ENCODE measurements at places on chromosomes 3 and 15. TPM values are rescaled to one million over a fixed set of nuclear protein-coding genes. Genes with fewer than 3 reads are reported as not detected.
A peak's percentile ranks its signal among the peaks of the same experiment; 100 is the strongest.

The RTP3 gene
- not detected for total RNA-seq

DNA sequence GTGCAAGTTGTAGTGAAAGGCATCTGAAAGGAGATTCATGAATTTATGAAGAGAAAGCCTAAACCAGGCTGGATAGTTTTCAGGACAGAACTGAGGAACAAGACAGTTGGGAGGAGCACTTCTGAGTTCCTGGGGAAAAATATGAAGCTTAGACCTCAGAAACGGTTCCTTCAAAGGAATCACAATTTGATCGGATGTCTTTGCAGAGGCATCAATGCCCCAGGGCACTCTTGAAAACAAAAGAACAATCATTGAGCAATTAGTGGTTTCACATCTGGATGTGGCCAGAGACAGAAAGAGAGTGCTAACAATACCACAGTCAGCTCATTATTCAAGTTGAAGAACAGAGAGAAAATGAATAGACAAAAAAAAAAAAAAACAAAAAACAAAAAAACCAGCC lies 86.2 kb downstream of the KLF13 start:
- H3K36me3 ChIP-seq = no peaks in the 10 kb centered on the region
- H3K4me3 ChIP-seq = no peak overlapping the region

DNA sequence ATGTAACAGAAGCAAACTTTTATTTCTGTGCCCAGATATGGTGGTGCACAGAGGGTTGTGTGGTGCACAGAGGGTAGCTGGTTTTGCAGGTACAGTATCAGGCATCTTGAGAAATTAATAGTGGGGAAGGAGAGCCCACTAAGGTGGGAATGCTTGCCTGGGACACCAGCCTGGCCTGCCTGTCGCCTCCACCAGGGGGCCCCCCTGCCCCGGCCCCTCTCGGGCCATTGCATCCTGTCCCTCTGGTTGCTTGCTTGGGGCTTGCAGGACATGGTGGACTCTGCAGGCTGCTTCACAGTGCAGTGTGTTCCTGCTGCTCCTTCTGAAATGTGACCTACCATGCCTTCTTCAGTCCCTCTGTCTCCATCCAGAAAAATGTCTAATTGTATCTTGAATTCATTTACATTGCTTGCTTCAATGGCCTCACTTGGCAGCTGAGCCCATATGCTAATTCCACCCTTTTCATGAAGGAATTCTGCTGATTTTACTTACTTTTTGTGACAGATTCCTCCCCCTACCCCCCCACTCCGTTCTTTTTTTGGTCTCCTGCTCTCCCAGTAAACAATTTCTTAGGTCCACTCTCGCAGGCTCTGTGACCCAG lies 73.6 kb downstream of the EEFSEC start:
- no peak overlapping the region for H3K4me3 ChIP-seq
- H3K4me1 ChIP-seq = no peaks in the 10 kb centered on the region
- DNase-seq = peak; percentile 52

- no peaks in the 10 kb centered on the region for H3K27me3 ChIP-seq
- DNase-seq = no peak
- no peak overlapping the region for H3K4me3 ChIP-seq
- no peaks in the 10 kb centered on the region for H3K36me3 ChIP-seq
Measured at GRCh38 chr15:99993262-99993661, 260.0 kb upstream of the LYSMD4 start.

DNA sequence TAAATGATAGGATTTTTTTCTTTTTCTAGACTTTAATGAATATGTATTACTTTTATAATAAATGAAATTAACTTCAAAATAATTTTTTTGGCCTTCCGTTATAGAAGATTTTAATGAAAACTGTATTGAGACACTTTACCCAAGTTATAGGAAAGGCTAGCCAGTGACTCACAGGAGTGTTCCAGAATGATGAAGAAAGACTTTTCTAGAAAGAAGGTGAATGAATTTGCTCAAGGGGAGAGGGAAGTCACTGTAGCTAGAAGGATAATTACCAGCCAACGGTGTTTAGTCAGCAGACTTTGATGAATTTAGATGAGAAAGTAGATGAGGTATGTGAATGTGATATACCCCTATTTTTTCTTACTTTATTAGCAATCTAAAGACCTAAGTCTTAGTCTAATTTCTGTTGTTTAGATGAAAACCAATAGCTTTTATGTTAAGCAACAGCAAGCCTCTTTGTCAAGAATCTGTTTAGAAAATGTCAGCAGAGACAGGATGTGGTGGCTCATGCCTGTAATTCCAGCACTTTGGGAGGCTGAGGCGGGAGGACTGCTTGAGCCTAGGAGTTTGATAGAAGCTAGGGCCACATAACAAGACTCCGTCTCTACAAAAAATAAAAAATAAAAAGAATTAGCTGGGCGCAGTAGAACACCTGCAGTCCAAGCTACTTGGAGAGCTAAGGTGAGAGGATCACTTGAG lies 3.2 kb downstream of the ALAS1 start:
- H3K27me3 ChIP-seq = no peaks in the 10 kb centered on the region
- H3K4me1 ChIP-seq = peaks cover 60% of the 10 kb centered on the region
- peaks cover 36% of the 10 kb centered on the region for H3K36me3 ChIP-seq

GRCh38 chr15:25240461-25241021 lies 198.3 kb downstream of the UBE3A start:
- no peaks in the 10 kb centered on the region for H3K27me3 ChIP-seq
- H3K4me3 ChIP-seq = no peak overlapping the region
- H3K36me3 ChIP-seq = no peaks in the 10 kb centered on the region
- no peaks in the 10 kb centered on the region for H3K4me1 ChIP-seq
- no peak overlapping the region for H3K27ac ChIP-seq

GRCh38 chr3:61912158-61912557 lies 350.8 kb downstream of the PTPRG start:
- H3K4me1 ChIP-seq = no peaks in the 10 kb centered on the region
- no peak overlapping the region for H3K27ac ChIP-seq
- no peaks in the 10 kb centered on the region for H3K36me3 ChIP-seq

Measured in stomach (tissue), 19 donors.